ENCODE measurements at places on chromosomes 5 and 9. TPM values are rescaled to one million over a fixed set of nuclear protein-coding genes. Genes with fewer than 3 reads are reported as not detected.

The RPL35 gene
- total RNA-seq, result 610 TPM

The GABRA6 gene
- total RNA-seq, result not detected

The P4HA2 gene
- 50.5 TPM for total RNA-seq

DNA sequence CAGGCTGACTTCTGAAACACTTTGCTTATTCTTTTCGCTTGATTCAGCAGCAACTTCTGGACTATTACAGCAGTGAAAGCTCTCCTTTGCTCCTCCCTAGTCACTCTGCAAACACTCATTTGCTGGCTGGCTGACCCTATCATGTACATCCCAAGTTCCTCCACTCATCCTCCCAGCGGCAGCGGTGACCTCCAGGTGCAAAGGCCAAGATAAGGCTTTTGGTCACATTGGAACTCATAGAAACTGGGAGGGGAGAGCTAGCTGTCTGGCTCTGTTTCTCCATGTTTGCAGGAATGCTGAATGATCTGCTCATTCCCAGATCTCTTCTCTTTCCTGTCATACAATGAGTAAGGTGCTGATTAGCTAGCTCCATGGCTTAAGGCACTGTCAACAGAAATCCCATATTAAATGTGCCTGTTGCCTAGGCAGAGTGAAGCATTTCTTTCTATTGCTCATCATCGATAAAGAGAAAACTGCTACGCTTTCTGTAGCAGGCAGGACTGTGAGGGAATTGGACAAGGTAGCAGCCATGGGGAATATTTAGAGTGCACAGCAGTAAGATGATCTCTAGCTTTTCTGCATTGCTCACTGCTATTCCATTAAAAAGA, 250.5 kb upstream of the PDE4D start:
- no peak for DNase-seq

DNA sequence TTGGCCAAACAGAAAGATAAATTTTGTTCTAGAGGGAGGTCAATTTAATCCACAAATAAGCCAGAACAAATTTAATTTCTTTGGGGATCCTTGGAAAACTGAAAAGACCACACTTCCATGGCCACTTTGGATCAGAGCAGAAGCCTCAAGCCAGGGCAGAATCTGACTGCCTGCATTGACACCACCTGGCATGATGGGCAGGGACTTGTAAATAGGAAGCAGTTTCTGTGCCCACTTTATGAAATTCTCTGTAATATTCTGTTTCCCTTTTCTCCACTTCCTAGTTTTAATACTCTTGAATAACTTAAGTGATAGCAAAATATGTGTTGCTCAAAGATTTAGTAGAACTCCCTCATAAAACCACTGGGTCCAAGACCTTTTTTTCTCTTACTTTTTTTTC, 6.7 kb upstream of the TMEM252 start:
- DNase-seq, result no peak

DNA sequence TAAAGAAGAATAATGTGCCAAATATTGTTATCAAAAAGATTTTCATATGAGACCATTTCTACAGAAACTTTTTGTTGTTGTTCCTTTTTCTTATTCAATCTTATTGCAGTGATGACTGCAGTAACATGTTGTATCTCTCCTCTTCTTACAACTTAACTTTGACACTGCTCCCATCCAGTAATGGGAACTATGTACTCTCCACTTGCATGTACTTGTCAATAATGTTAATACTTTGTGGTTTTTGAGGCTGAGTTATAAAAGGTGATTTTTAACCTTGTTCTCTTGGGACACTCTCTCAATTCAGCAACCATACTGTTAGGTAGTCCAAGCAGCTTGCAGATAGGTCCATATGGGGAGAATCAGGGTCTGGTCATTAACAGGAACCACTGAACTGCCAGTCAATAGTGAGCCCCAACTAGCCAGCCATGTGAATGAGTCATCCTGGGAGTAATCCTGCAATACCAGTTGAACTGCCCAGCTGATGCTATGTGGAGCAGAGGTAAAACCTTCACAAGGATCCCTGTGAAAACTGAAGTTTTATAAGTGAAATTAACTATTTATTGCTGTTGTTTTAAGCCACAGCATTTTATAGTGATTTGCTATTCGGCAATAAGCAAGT, 199.6 kb upstream of the DAB2 start:
- DNase-seq, result no peak

- no peak for DNase-seq
These were observed 92.3 kb upstream of the SPATA31C2 start for GRCh38 chr9:88230612-88231011.

DNA sequence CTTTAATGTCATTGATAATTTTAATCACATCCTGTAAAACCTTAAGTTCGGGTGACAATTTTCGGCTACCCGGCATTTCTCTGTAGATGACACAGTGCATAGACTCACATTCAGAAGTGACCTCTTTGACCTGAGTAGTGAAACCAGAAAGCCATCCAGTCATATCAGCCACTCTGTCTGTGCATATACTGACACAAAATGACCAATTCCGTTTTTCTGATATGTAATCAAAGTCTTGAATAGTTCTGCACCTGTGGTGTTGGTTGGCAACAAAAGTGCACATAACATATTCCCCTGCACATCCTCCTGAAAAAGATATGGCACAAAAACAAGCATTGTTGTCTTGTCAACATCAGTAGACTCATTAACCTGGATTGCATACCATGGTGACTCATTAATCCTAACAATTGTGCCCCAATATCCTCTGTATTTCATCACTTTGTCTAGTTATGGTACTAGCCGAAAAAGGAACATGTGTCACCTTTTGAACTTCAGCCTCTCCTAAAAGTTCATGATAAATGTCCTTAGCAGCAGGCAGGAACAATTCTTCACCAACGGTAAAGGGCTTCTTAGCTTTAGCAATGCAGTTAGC, 4.6 kb upstream of the HNRNPA0 start:
- DNase-seq, result no peak

GRCh38 chr9:11039006-11039405, 426.2 kb upstream of the PTPRD start:
- no peak for DNase-seq

- DNase-seq, result no peak
These were observed 8.5 kb downstream of the BAAT start for GRCh38 chr9:101376111-101376848.

DNA sequence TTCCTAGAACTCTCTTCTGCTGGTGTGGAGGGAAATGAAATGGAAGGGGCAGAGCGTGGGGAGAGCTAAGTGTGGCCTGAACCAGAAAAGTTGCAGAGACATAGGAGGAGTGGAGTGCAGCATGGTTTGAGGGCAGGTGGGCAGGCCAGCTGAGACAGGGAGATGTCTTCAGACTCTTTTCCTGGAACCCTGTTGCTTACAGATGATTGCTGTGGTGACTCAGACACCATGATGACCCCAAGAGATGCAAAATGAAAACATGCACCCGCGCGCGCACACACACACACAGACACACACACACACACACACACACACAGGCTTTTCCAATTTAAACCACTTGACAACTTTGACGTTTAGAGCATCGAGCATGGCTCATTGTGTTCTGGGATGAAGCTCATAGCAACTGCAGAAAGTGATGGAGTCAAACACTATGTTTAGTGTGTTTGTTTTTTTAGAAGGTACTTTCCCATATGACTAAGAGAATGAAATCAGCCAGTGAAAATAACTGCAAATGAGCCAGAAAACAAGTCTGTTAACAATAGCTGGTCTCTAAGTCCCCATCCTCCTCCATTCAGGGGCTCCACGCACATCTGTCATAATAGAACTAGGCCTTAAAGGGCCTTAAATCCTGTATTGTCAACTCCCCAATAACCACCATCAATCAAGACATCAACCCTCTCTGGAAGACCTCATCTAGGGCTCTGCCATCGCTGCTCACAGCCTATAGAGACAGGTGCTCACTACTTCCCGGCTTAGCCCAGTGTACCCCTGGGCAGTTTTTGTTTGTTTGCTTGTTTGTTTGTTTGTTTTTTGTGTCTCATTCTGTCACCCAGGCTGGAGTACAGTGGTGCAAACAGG, 9.6 kb downstream of the TMOD1 start:
- DNase-seq, result no peak

DNA sequence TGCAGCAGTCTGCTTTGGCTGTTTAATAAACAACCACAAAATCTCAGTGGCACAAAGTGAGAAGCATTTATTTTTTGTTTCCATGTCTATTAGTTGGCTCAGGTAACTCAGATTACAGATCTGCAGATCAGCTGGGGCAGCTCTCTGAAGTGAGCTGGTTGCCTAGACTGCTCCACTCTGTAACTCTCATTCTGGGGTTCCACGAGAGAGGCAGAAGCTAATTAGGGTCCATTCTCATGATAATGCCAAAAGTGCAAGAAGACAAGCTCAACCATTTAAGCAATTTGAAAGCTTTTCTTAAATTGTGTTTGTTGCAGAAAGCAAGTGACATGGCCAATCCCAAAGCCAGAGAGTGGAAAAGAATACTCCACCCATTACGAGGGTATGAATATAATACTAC, 13.2 kb downstream of the MEIKIN start:
- DNase-seq, result no peak

DNA sequence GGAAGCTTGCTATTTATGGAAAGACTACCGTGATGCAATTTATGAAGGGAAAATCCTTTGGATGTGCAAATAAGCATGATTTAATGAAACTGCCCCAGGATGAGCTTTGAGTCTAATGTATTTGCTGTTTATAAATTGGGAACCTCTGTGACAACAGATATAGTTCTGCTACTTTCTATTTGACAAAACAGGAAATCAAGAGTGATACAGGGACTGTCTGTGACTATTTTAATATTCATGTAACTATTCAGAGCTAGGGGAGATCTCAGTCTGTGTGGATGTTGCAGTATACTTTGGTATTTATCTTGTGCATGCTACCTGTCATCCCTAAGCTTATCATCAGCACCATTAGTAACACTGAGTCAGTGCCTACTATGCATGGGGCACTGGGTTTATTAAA, 132.1 kb downstream of the PDZD2 start:
- no peak for DNase-seq

GRCh38 chr9:107368696-107369095, 85.6 kb downstream of the RAD23B start:
- DNase-seq, result no peak

GRCh38 chr5:159518371-159518770, 188.1 kb upstream of the IL12B start:
- no peak for DNase-seq

GRCh38 chr9:136290508-136291000, 13.3 kb downstream of the CCDC187 start:
- no peak for DNase-seq

DNA sequence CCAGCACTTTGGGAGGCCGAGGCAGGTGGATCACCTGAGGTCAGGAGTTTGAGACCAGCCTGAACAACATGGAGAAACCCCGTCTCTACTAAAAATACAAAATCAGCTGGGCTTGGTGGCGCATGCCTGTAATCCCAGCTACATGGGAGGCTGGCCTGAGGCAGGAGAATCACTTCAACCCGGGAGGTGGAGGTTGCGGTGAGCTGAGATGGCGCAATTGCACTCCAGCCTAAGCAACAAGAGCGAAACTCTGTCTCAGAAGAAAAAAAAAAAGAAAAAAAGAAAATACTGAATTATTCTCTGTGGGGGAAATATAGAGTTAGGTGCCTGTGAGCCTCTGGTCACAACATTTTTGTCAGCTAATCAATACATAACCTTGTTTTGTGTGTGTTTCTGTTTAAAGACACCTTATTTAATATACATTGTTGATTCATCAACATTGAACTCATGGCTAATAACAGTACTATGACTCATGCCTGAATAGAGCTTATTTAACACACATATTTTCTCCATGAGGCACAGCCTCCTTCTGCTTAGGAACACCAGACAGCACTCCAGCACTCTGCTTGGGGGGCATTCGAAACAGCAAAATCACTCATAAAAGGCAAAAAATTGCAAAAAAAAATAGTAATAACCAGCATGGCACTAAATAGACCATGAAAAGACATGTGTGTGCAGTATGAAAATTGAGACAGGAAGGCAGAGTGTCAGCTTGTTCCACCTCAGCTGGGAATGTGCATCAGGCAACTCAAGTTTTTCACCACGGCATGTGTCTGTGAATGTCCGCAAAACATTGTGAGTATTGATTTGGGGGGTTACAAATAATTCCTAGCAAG, at the start of gene IL31RA:
IL31RA (plus strand) TSS at position 519 of the 836 bp plus-strand sequence; CDS start at position 733, 214 bp downstream.
- no peak for DNase-seq

DNA sequence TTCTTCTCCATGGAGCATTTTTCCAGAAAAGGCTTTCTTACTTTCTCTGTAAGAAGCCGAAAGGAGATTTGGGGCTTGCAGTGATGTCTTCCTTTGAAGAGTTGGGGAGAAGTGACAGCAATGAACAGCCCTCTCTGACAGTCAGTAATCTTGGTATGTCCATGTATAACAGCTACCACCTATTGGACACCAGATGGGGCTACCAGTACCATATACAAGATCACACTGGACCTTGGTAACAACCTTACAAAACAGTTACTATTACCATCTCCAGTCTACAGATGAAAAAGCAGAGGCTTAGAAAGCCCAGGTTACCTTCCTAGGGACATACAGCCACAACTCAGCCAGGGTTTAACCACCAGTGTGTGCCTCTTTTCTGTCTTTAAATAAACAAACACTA, 272.7 kb upstream of the TRPC7 start:
- no peak for DNase-seq

DNA sequence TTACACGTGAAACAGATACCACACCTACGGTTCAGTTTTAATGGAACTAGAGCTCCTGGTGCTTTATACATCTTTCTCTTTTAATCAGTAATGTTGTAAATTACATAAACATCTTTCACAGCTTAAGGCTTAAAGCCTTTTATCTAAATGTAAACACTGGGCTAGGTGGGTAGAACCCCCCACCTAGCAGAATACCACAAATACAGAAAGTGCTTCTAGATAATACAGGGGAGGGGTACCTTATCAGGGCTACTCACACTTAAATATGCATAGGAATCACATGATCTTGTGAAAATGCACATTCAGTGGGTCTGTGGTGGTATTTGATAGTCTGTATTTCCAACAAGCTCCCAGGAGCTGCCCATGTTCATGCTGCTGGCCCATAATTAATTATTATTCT, 256.4 kb upstream of the TARS1 start:
- no peak for DNase-seq

DNA sequence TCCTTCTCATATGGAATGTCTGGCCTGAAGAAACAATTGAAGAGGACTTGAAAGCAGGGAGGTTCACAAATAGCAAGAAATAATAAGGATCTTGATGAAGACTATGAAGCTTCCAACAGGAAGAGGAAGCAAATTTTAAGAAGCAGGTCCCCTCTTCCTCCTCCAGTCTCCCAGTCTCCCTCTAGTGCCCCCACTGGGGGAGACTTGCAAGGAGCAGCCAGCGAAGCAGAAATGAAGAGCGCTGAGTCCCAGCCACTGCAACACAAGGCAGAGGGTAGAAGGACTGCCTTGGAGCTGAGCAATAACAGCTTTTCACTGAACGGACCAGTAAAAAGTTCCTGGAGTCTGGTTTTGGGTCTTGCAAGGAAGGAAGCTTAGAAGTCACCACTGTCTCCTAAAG, 32.6 kb upstream of the ACO1 start:
- no peak for DNase-seq
